ENCODE measurements at places on chromosomes 3 and 15.
A peak's percentile ranks its signal among the peaks of the same experiment; 100 is the strongest.

GRCh38 chr3:51375136-51375535 is 10.0 kb upstream of the MANF start:
- no peak for DNase-seq

- no peak for DNase-seq
Observed at GRCh38 chr15:64542091-64542490, 81.7 kb downstream of the ZNF609 start.

- no peak for DNase-seq
Observed at GRCh38 chr3:106759731-106760130, 617.5 kb upstream of the CCDC54 start.

DNA sequence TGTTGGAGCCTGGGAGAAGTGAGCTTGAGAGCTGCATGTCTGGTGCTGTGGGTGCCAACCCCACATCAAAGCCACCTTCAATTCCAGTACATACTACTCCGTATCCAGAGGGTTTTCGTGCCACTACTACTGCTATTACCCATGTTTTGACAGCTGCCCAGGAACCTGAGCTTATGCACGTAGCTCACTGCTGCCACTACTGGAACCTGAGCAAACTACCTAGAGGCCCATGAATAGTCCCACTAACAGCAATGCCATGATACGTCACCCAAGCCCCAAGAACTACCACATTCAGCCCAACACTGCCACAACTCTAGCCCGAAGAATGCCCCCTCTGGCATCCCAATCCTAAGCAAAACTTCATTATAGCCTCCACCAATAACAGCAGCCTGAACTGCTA is 215.2 kb upstream of the BCHE start:
- no peak for DNase-seq

DNA sequence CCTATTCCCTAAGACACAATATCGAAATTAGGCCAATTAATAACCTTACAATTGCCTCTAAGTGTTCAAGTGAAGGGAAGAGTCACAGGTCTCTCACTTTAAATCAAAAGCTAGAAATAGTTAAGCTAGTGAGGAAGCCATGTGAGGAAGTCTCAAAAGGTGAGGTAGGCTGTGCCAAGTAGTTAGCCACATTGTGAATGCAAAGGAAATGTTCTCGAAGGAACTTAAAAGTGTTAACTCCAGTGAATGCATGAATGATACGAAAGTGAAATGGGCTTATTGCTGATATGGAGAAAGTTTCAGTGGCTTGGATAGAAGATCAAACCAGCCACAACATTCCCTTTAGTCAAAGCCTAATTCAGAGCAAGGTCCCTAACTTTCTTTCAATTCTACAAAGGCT is 59.1 kb downstream of the KLF13 start:
- peak; percentile 19 for DNase-seq

GRCh38 chr15:55247766-55248427 is 41.7 kb downstream of the RAB27A start:
- DNase-seq: no peak

DNA sequence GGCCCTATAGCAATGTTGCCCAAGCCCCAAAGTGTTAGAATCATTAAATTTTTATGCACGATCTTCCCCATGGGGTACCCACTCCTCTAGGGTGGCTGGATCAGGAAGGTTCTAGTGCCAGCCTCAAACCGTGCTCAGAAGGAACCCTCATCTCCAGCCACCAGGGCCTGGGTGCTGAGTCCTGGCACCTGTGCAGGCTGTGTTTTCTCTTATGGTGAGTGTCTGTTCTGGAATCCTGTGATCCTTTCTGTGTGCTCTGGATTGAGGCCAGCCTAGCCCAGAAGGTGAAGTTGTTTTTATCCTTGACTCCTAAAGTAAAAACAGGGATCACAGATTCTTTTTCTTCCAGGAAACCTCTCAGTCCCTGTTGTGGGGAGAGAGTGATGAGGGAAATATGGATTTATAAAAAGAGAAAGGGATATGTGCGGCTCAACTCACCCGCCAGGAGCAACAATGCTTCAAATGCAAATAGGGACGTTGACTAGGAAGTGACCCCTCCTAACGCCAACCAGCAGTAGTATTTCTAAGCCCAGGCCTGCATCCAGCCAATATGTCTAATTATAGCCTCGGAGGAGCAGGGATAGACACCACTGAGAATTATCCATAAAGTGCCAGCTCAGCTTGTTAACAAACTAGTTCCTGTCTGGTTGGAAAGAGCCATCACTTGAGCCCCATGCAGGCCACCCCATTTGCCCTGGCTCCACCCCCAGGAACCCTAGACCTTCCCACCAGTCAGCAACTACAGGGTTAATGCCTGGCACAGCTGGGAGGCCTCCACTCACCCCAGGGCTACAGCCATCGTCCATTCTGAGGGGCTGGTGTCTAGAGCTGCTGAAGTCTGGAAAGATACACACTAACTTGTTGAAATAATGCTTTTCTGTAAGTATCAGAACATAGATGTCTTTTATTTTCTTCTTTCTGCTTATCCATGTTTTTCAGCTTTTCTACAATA is 513.5 kb upstream of the PROK2 start:
- DNase-seq: no peak

DNA sequence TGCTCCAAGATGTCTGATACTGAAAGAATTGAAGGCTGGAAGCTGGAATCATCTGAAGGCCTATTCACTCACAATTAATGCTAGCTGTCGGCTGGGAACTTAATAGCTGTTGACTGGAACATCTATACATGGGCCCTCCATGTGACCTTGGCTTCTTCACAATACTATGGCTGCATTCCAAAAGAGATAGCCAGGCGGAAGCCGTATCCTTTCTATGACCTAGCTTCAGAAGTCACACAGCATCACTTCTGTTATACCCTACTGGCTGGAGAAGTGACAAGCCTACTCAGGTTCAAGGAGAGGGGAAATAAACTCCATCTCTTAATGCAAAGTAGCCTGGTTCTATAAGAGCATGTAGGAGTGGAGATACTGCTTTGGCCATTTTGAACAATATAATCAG is 50.9 kb upstream of the SPRED1 start:
- DNase-seq: no peak

DNA sequence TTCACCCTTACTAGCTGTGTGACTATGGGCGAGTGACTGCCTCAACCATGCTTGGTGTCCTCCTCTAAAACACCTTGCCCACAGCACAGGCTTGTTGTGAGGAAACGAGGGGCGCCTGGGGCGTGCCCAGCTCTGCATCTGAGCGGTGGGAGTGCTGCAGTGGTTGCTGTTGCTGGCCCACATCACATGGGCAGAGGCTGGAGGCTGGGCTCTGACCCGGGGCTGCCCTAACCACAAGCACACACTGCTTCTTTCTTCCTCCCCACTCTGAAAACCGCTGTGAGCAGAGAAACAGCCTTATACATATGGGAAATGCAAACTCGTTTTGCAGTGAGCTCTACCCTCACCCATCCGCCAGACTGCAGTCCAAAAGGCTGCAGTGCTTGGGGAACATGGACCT is 74.8 kb upstream of the RPL32 start:
- no peak for DNase-seq

GRCh38 chr15:41971089-41971894 is 1.1 kb downstream of the EHD4 start:
- DNase-seq: no peak

- no peak for DNase-seq
Observed at GRCh38 chr3:178255315-178255714, 280.9 kb upstream of the KCNMB2 start.

GRCh38 chr3:118801899-118802298 is 232.7 kb downstream of the IGSF11 start:
- no peak for DNase-seq

GRCh38 chr15:67109141-67110034 is 44.0 kb downstream of the SMAD3 start:
- DNase-seq: peak; percentile 47

GRCh38 chr3:73094951-73095350 is 33.5 kb downstream of the EBLN2 start:
- DNase-seq: no peak

- DNase-seq: no peak
Observed at GRCh38 chr3:10417847-10418246, 87.5 kb downstream of the ATP2B2 start.

GRCh38 chr15:76195506-76196268 is 115.6 kb downstream of the ETFA start:
- DNase-seq: no peak

- DNase-seq: no peak
Observed at GRCh38 chr15:43872416-43873020, 45.7 kb downstream of the WDR76 start.

GRCh38 chr3:171781711-171782127 is 28.6 kb downstream of the PLD1 start:
- DNase-seq: no peak

DNA sequence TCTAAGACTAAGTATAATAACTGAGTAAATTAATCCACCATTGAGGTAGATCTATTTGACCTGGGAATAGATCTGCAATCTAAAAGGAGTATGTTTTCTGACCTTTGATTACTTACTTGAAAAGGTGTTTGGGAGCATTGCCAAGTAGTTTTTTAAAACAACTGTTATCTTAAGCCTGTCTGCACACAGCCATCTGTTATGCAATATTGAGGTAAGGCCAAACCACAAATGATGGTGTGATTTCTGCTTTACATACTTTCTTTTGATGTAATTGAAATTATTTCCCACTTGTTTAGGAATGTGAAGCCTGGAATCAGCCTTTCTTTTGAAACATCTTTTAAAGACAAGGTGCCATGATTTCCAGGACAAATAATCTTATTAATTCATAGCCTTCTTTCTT is 274.0 kb downstream of the BBX start:
- no peak for DNase-seq

DNA sequence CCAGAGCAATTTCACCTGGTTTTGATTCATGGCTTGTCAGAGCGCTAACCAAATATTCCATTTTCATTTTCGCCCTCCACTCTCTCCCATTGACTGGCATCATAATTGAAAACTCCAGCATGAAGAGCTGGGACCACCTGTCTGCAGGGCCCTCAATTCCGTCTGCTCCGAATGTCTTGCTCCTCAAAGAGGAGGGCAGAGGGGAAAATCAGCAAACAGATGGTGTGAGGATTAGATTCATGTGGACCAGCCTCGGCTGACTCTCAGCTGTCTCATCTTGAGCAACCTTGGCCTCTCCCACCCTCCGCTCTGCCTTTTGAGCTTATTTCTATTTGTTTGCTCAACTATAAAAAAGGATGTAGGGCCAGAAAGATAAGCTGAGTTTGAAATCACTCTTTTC is 512.2 kb upstream of the PPP2R3A start:
- DNase-seq: no peak

- DNase-seq: peak; percentile 50
Observed at GRCh38 chr3:46462111-46462510, 2.6 kb downstream of the LTF start.

DNA sequence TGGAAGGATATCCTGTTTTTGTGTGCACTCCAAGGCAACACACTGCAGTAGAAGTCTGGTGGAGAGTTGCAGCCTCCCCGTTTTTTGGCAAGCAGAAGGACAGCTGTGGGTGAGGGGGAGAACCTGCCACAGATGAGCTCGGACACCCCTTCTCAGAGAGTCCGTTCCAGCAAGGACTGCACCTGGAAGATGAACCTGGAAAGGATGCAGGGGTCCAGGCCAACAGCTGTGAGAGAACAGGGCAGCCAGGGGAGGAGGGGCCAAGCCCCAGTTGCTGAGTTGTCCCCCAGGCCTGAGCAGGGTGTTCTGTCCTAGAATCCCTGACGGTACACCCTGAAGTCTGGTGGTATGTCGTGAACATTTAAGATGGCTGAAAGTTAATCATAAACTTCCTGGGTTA is 30.2 kb downstream of the ZXDC start:
- peak; percentile 45 for DNase-seq

DNA sequence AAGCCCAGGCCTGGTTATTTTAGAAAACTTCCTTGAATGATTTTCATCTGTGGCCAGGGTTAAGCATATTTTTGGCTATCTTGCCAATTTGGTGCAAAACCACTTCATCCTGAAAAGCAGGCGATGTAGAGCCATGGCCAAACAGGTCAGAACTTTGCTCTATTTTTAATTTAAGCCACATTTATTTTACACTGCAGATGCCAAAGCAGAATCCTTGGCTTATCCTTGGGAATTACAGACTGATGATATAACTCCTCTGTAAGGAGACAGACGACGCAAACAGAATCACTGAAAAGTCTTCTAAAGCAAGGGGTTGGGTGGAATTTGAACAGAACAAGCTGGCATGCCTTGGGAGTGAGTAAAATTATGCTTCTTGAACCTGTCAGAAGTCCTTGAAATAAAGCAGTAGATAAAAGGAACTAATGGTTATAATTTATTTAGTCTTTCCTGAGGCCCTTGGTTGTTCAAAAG is 121.9 kb downstream of the CHST2 start:
- DNase-seq: no peak
